ENCODE measurements at places on chromosomes 12 and 14.

GRCh38 chr14:91145391-91146160 lies 31.7 kb downstream of the DGLUCY start:
- DNase-seq: no peak

DNA sequence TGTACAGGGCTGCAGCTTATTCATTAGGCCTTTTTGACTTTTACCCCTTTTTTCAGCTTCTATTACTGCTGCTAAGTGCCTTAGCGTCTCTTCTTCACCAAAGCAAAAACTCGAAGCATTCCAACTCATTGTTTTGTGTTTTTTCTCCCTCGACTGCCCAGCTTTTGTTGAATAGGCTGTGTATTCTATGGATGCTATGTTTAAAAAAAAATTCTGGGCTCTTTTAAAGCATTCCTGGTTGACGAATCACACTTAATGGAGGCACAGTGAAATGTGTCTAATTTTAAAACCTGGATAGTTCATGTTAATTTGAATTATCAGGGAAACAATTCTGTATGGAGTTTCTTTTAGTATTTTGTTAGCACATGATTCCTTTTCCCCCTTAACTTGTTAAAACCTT lies 29.7 kb downstream of the KTN1 start:
- DNase-seq: no peak

- DNase-seq: no peak
These were observed 30.3 kb downstream of the PIGH start for GRCh38 chr14:67569651-67570290.

- DNase-seq: no peak
These were observed 241.4 kb downstream of the PCNX1 start for GRCh38 chr14:71148627-71149026.

GRCh38 chr12:28711421-28711820 lies 437.7 kb upstream of the FAR2 start:
- DNase-seq: no peak

- no peak for DNase-seq
These were observed 121.5 kb downstream of the STXBP6 start for GRCh38 chr14:24928386-24928900.

GRCh38 chr14:94174604-94175010 lies 485 bp downstream of the PPP4R4 start:
- no peak for DNase-seq

DNA sequence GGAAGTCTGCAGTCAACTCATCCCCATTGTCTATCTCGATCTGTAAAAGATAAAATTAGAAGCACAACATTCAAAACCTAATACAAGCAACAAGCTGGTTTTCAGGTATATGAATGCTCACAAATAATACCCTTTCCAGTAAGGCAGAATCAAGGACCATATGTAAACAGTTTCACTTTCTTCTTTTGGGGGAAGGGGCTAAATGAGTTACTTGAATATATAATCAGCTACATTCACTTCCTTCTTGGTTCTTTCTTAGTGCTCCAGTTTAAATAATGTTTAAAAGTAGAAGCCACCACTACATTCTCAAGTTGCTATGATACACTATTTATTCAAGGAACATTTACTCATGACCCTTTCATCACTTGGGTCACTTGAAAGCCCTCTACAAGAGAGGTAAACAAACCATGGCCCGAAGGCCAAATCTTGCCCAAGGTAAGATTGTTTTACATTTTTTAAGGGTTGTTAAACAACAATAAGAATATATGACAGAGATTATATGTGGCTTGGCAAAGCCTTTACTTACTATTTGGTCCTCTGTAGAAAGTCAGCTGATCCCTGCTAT lies 10.3 kb downstream of the TWF1 start:
- no peak for DNase-seq

DNA sequence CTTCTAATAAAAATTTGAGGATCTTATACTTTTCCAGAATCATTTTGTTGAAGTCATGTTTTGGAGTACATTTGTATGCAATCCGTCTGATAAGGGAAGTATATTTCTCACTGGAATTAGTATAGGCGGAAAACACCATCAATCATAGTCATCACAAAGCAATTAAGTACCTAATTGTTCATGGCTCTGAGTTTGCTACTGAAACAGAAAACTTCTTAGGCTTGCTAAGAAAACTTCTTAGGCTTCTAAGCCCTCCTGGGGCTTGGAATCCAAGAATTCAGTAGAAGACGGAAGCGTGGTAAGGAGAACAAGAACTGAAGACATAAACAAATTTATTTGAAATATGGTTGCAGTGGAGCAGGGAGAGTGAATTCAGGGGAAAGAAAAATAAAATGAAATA lies 636.3 kb downstream of the DIO2 start:
- DNase-seq: no peak

DNA sequence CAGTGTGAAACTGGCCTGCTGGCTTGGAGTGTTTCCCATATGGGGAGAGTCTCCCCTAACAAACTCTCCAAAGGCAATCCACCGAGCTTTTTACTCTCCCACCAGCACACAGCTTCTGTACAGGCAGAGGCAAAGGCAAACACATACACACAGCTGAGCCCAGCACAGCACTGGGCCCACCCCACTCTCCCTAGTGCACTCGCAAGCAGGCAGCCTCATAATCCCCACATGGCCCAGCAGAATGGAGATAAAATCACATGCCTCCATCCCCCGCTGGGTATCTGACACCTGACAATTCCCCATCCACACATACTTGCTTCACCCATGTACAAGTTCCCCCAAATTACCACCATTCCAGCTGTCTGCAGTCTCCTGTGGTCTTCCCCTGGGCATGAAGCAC lies 3.4 kb downstream of the HOXC12 start:
- no peak for DNase-seq

DNA sequence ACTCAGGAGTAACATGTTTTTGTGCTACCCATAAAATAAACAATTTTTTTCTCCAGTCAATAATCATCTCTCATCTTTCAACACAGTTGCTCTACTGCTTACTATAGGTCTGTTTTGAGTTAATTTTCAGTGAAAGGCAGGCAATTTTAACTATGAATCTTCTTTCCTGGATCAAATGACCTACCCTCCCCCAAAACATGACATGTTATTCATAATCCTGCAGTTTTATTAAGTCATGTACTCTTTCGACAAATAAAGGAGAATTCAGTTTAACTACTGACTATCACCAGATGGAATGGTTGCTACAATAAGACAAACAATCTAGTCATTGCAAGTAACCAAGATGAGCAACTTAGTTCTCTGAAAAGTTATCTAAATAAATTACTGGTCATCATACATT lies 106.0 kb upstream of the FAR2 start:
- DNase-seq: no peak

- no peak for DNase-seq
These were observed 139.0 kb downstream of the BCL11B start for GRCh38 chr14:99132821-99133635.

GRCh38 chr12:123056053-123056452 lies 75.6 kb downstream of the ARL6IP4 start:
- DNase-seq: peak; percentile 26

DNA sequence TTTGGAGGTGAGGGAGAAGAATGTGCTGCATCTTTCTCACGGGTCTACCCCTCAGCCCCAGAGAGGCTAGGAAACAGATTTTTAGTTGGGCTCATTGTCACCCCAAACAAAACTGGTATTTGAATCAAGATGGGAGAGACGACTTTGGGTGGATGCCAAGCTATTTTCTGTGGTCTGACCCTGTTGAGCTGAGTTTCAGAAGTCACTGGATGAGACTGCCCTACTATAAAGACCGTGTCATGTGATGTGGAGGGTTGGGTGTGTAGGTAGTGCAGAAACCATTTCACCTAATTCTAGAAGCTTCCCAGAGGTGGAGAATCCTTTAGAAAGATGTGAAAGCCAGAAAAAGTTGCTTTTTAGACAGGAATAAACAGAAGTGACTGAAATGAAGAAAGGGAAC lies 60.2 kb downstream of the IFT43 start:
- DNase-seq: no peak

GRCh38 chr14:95519699-95520098 lies 3.2 kb upstream of the SYNE3 start:
- DNase-seq: no peak

DNA sequence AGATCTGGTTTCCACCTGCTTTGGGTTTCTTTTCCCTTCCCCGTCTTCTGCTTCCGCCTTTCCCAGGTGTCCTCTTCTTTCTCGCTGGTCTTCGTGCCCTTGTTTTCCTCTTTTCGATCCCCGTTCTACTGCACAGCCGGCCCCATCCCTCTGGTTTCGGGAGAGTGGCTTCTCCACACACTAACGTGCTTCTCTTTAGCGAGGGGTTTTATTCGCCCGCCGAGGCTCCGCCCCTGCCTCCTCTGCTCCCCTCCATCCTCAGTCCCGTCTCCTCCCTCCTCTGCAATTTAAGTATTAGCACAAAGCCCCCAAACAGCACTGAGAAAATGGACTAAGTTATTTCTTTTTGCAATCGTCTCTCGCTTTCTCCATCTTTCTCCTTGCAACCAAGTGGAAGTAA lies at the start of gene SLC7A8:
Gene SLC7A8, minus strand, starts transcription at position 182 of the 400 bp plus-strand sequence. CDS start 746 bp downstream, outside the sequence.
- DNase-seq: no peak

GRCh38 chr12:122021193-122021821 lies 377 bp upstream of the BCL7A start:
- no peak for DNase-seq

DNA sequence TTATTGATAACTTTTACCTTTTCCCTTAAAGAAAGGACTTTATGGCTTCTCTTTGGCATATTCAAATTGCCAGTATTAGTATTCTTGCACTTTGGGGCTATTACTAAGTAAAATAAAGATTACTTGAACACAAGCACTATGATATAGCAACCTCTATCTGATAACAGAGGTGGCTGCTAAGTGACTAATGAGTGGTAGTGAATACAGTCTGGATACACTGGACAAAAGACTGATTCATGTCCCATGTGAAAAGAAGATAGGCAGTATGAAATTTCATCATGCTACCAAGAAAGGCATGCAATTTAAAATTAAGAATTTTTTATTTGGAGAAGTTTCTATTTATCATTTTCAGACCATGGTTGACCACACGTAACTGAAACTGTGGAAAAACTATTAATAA lies 399.9 kb downstream of the FSCB start:
- no peak for DNase-seq

DNA sequence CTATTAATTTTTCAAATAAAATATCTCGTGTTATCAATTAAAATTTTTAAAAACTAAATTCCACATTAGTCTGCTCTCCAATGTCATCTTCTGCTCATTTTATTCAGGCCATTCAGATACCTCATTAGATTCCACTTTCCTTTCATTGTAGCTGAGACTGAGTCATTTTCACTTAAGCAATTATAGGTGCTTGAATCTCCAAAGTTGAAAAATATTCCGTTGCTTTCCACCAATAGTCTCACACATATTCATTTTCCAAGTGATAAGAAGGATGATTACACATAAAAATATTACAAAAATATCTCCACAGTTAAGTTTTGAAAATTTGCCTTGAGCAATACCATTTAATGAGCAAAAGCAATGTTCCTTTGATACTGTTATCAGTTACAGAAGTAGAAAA lies 36.5 kb upstream of the YBX3 start:
- DNase-seq: no peak

DNA sequence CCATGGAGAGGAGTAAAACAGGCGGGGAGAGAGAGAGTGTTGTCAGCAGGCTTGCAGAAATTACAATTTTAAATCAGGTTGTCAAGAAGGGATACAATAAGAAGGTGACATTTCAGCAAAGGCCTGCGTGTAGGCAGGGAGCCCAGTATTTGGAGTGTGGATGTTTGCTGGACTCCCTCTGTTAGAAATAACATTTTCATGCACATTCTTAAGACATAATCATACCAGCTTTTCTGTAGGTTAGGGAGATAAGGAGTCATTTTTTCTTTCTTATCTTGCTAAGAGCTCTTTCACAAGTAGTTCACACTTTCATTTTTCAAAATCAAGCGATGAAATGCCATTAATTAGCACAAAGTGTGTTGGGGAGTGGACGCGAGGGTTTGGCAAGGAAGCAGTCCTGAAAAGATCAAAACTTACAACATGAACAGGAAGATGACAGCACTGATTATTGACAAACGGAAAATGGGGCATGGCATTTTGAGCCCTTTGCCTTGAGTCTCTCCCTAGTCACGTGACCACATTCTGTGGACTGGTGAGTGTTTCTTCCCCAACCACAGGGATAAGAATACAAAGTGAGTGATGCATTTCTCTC lies 160.2 kb downstream of the DAD1 start:
- DNase-seq: no peak

GRCh38 chr12:108694812-108695278 lies 36.5 kb downstream of the CORO1C start:
- DNase-seq: no peak

- DNase-seq: no peak
These were observed 311.4 kb upstream of the ATP2B1 start for GRCh38 chr12:90020014-90020413.

DNA sequence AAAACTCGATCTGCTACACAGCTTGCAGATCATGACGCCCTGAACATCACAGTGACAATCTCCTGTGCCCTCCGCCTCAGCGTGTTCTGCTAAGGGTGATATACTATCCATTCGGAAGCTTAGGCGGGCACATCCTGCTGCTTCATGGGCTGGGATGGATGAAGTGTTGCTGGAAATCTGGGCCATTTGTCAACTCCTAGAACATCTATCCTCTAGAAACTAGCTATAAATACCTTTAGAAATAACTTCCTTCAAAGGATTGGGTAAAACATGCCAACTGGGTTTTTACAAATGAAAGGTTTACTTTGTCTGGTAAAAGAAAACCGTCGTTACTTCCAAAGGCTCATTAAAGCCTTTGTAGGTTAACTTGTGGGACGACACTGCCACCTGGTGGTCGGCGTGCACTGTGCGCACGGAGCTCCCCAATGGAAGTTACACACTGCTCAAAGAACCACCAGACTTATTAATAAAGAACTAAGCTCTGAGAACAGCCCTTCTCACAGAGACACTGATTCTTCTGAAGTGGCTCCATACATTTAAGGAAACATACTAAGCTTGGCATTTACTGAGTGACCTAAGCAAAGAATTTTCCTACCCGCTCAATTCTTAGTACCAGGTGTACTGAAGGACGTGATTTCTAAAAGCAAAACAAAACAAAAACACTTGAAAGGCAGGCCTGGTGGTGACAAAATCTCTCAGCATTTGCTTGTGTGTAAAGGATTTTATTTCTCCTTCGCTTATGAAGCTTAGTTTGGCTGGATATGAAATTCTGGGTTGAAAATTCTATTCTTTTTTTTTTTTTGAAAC lies 21.6 kb upstream of the CACNA2D4 start:
- peak; percentile 93 for DNase-seq

DNA sequence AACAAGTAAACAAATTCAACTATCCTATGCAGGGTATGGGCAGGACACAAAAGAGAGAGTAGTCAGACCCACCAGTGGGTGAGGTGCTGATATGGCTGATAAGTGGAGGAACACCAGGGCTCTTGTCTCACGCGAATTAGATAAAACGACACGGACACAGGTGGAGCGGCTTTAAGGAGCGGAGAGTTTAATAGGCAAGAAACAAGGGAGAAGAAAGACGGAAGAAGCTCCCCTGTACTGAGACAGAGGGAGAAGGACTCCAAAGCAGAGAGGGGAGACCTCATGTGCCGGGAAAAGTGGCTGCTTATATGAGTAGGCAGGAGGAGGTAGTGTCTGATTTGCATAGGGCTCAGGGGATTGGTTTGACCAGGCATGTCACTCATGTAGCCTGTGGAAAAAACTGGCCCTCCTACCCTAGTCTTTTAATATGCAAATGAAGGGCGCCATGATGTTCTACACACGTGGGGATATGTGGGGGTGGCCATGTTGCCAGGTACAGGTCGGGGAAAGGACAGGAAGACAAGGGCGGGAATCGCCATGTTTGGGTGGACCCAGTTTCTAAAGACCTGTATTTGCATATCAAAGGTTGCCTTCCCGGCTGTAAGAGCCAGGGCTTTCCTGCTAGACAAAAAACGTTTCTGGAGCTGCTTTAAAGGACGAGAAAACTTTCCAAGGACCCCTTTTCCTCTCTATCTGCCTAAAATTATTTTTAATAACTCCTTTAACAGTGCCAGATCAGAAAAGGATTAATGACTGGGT lies 28.8 kb downstream of the RPGRIP1 start:
- no peak for DNase-seq
